ENCODE measurements at places on chromosomes 3 and 15. TPM values are rescaled to one million over a fixed set of nuclear protein-coding genes. Genes with fewer than 3 reads are reported as not detected.

DNA sequence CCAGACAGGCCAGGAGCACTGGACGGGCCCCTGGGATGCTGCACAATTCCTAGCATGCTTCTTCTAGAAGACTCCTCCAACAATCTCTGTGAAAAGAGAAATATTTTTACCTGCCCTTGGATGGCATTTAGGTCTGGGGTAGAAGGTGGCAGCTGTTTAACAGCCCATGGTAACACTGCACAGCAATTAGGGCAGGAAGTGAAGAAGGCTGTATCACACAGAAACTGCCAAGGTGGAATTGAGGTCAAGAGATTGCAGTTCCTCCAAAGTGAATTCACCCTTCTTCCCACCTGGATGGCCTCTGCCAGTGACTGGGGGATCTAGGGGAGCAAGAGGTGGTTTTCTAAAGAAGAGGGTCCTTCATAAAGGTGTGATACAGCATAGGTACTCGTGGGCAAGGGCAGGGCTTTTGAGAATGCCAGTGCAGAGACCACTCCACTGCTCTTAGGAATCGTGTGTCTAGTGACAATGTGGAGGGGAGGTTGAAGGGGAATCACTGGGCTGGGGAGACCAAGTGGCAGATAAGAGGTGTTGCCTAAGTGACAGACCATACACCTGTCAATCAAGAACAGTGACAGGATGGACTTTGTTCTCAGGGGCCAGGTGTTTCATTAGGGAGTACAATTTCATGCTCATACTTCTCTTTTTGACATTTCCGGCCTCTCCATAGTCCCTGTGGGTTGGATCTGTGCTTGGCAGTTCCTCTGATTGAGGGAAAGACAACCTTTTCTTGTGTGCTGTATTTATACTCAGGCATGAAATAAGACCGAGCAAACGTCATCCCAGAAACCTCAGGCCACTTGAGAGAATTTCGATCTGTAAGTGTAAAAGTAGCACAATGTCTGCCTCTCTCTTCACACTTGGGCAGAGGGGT, 83.5 kb upstream of the BCL6 start:
- no peak for DNase-seq

DNA sequence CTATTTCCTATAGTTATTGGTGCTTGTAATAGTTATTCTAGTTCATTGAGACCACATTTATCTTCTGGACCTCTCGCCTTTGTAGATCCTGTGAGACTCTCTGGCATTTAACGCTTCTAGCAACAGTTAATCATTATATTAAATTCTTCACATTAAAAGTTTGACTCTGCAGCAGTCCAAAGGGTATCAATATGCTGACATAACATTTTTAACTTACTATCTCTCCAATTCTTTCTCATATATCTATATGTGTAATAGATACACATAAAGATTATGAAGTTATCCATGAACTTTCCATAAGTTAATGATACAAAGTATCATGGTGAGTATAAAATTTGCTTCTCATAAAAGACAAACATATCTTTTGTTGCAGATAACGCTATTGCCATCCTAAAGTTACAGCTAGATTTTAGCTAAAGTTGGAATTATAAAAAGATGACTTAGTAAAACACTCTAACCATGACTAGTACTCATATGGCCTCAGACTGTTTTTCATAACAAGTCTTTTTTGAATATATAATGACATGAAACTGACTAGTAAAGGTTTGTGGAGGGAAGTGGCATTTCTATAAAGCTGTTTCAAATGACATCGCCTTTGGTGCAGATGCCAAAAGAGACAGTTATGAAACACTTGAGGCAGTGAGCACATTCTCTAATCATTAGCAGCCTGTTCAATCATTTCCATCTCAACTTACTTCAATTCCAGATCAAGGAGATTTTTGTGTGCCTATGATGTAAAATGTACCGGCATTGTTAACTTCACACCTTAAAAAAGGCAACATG, 379.3 kb upstream of the CBLB start:
- DNase-seq: no peak

DNA sequence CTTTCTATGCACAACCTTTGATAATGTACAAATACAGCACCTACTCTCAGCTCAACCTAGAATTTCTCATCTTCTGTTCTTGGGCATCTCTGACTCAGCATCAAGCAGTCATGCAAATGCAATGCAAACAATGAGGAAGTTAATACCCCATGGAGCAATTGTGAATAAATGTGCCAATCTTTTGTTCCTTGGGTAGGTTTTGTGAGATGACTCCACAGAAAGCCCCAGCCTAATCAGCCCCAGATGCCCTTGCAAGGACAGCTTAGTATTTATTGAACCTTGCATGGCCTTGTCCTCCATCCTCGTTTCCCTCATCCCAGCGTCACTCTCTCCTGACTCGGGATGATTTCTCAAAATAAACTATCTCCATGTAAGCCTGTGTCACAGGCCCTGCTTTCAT, 494.7 kb upstream of the NECTIN3 start:
- DNase-seq: peak; percentile 77

DNA sequence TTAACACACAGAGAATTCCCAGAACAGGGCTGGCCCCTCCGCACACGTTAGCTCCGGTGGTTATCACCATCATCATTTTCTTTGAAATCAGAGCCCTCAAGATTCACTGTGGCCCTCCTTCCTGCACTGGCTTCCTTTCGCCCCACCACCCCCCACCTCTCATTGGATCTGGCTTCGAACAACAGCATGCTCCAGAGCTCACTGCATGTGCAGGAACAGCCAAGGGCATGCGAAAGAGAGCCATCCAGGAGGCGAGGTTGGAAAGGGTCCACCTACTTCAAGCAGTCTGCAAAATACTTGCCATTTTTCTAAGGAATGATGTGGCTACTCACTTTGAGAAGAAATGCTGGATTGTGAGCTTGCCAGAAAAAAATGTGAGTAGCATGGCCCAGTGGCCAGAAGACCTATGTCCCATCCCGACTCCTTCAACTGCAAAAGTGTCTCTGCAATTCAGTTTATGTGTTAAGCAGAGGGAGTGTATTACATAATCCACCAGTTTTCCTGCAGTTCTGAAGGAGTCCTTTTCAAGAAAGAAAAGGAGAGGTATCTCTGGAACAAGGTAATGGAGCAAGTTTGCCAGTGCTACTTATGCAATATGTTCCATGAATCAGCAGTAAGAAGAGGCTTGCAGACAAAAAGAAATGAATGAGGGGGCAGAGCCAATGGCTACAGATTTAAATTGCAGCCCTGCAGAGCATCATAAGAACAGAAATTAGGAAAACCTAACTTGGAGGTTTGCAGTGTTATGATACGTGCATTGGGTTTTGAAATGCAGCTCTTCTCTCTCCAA, 92.8 kb downstream of the OCA2 start:
- DNase-seq: no peak

DNA sequence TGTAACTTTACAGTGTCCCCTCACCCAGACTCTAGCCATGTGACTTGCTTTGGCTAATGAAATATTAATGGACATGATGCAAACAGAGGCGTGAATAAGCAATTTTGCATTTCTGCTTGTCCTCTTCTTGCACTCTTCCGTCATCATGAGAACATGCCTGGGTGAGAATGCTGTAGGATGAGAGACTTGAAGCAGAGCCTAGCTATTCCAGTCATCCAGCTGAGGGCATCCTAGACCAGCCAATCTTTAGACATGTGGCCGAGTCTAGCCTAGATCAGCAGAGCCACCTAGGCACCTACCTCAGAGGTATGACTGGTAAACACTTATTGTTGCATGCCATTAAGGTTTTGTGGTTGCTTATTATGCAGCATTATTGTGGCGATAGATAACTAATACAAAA, 450.5 kb upstream of the AZI2 start:
- DNase-seq: no peak

GRCh38 chr3:123818324-123818920, 65.7 kb downstream of the MYLK start:
- peak; percentile 80 for DNase-seq

DNA sequence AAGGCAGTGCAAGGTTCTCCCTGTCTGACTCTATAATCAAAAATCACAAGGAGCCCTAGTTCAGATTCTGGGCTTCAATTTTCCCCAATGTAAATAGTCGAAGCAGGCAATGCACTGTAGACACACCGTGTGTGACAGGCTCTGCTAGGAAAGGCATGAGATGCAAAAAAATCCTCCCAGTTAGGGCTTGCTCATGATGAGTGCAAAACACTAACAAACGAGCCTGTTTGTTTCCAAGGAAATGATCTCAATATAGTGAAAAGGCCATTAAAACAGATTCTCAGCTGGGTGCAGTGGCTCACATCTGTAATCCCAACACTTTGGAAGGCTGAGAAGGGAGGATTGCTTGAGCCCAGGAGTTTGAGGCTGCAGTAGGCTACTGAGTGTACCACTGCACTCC, 55.7 kb downstream of the UMPS start:
- DNase-seq: no peak

The P2RY12 gene
- not detected for polyA plus RNA-seq

GRCh38 chr15:78921517-78921916, 23.3 kb downstream of the CTSH start:
- no peak for DNase-seq

DNA sequence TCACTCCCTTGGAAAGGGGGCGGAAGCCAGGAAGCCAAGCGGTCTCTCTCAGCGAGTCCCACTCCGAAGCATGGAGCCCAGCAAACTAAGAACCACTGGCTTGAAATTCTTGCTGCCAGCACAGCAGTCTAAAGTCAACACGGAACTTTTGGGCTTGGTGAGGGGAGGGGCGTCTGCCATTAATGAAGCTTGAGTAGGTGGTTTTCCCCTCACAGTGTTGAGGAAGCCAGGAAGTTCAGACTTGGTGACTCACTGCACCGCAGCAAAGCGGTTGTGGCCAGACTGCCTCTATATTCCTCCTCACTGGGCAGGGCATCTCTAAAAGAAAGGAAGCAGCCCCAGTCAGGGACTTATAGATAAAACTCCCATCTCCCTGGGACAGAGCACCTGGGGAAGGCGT, 665.4 kb upstream of the CBLB start:
- peak; percentile 60 for DNase-seq

- DNase-seq: no peak
Observed at GRCh38 chr3:53153980-53154379, 7.0 kb upstream of the PRKCD start.

DNA sequence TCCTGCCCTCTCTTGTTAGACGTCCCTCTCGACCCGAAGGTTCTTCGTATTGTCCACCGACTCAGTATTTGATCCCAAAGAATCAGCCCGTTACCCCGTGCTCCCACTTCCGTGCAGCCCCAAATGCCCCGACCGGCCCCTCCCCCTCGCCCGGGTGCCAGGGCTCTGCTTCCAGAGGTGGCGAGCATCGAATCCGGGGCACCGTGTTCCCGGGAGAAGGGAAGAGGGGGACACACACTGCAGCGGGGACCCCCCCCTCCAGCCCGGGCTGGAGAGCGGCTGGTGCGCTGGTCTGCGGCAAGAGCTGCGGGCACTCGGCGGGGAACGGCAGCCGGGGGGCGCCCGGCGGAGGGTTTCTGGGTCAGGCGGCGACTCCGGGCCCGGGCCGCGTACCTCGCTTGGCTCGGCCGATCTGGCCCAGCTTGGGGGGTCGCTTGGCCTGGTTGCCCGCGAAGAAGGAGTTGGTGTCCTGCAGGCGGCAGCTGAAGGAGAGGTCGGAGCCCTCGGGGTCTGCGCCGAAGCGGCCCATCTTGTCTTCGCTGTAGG, 556 bp downstream of the CAMK2N2 start:
- peak; percentile 11 for DNase-seq

GRCh38 chr3:168071591-168072322, 24.0 kb downstream of the GOLIM4 start:
- peak; percentile 91 for DNase-seq

GRCh38 chr3:150419959-150420358, 11.9 kb downstream of the TSC22D2 start:
- no peak for DNase-seq

The SKIC8 gene
- polyA plus RNA-seq: 91.9 TPM

The KIF7 gene
- polyA plus RNA-seq: 1.5 TPM

The P2RY13 gene
- polyA plus RNA-seq: not detected

The POPDC2 gene
- 0.12 TPM for polyA plus RNA-seq

The KLHL40 gene
- not detected for polyA plus RNA-seq

DNA sequence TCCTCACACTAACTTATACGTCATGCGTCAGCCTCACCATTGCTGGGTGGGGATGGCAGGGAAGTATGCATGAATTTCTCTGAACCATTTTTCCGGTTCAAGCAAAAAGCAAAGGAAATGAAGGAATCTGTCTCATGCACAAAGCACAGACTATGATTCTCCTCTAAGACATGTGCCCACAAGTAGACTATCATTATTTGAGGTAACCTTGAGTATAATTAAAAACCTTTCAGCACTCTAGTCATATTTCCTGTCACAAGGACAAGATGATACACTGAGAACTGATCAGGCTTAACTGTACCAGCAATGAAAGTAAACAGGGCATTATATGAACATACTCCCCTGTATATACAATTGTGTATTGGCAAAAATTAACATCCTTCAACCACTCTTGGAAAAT, 56.7 kb upstream of the TSC22D2 start:
- peak; percentile 91 for DNase-seq

DNA sequence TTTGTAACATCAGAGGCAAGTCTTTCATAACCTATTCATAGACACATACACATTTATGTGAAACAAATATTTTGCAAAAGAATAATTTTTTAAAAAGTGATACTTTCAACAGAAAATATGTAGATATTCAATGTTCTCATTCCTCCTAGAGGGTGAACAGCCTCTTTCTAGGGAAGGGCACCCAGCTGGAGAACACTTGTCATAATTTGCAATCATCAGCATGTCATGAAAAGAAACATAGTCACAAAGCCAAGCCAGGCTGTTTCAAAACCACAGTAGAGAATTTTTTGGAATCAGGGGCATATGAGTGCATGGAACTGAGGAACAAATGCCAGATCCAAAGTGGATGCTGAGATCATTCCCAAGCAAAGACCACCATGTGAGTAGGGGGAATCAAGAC, 406.9 kb upstream of the ADAMTS9 start:
- DNase-seq: no peak

GRCh38 chr15:61700803-61701202, 359.4 kb downstream of the VPS13C start:
- no peak for DNase-seq

DNA sequence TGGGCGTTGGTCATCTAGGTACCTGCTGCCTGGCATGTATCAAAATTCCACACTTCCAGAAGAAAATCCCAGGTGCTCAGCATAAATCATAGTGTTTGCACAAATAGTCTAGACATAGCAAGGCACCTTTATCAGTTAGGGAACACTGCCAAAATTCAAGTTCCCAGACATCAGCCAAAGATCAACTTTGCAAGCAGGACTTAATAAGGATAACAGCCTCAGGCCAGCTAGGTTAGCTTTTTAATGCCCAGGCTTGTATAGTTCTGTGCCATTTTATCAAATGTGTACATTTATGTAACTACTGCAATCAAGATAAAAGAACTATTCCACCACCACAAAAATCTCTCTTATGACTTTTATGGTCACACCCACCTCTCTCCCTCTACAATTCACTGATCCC, 30.7 kb downstream of the DZIP3 start:
- DNase-seq: no peak

GRCh38 chr15:65072027-65072426, 4.2 kb upstream of the RASL12 start:
- no peak for DNase-seq

The CHRM5 gene
- polyA plus RNA-seq: 0.02 TPM
